ENCODE measurements at places on chromosomes 5 and 9. TPM values are rescaled to one million over a fixed set of nuclear protein-coding genes. Genes with fewer than 3 reads are reported as not detected.

DNA sequence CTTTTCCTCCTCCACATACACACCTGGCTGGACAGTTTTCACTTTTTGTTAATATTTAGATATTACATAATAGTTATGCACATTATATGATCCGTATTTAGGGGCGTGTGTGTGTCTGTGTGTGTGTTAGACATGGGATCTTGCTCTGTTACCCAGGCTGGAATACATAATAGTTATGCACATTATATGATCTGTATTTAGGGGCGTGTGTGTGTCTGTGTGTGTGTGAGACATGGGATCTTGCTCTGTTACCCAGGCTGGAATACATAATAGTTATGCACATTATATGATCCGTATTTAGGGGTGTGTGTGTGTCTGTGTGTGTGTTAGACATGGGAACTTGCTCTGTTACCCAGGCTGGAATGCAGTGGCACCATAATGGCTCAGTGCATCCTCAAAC, 199.0 kb upstream of the OTULINL start:
- H3K27me3 ChIP-seq, result no peaks in the 10 kb centered on the region
- peaks cover 20% of the 10 kb centered on the region for H3K36me3 ChIP-seq
- H3K4me3 ChIP-seq, result no peak overlapping the region
- no peak overlapping the region for H3K27ac ChIP-seq
- H3K4me1 ChIP-seq, result peaks cover 33% of the 10 kb centered on the region
- DNase-seq, result no peak

- no peak overlapping the region for H3K27ac ChIP-seq
- DNase-seq, result no peak
- H3K4me1 ChIP-seq, result peaks cover 19% of the 10 kb centered on the region
- H3K4me3 ChIP-seq, result no peak overlapping the region
- no peaks in the 10 kb centered on the region for H3K36me3 ChIP-seq
These were observed 42.4 kb upstream of the TMEM250 start for GRCh38 chr9:136160995-136161610.

DNA sequence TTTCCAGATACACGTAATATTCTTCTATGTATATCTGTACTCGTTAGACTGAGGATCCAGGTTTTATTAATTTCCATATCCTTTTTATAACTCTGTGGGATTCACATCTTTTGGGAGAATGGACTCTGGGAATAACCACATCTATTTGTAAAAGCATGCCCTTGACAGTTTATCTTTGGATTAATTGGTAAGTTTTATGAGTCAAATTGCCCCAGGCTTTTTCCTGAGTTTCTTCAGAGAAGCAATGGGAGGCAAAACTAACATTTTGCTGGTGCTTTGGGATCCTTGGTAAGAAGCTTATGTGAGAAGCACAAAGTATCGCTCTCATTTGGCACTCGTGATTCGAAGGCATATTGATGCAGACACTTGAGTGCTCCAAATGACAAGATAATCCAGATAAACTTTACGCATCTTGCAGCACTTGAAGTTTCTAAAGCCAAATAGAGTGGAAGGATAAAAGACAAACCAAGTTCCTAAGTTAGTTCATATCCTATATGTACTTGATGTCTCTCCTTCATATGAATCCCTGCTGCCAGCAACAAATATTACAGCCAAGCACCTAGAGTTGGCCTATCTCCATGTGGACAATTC, 324.7 kb downstream of the TLE4 start:
- DNase-seq, result no peak
- H3K36me3 ChIP-seq, result no peaks in the 10 kb centered on the region
- H3K4me3 ChIP-seq, result no peak overlapping the region

- no peaks in the 10 kb centered on the region for H3K36me3 ChIP-seq
- H3K27ac ChIP-seq, result no peak overlapping the region
- H3K27me3 ChIP-seq, result peaks cover 17% of the 10 kb centered on the region
- no peak for DNase-seq
These were observed 169.6 kb downstream of the SLC24A2 start for GRCh38 chr9:19619221-19619620.

GRCh38 chr5:65062469-65063083, 293.8 kb downstream of the CWC27 start:
- peaks cover 9% of the 10 kb centered on the region for H3K4me1 ChIP-seq
- no peak overlapping the region for H3K27ac ChIP-seq
- H3K27me3 ChIP-seq, result no peaks in the 10 kb centered on the region
- H3K36me3 ChIP-seq, result no peaks in the 10 kb centered on the region

DNA sequence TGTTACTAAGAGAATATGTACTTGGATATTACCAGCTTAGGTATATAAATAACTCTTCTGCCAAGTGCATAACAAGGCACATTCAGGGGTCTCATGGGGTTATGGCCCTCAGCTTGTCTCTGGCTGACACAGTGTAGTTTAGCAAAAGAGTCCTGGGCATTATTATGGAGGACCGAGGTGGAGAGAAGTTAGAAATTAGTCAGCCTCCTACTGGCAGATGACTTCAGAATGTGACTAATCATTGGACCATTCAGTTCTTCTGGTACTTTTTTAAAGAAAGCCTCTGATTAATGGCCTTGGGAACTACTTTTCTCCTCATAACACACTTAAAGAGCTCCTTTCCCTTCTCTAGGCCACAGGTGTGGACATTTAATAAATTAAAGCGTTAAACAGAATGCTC, 178.9 kb downstream of the SH3GL2 start:
- H3K36me3 ChIP-seq, result peaks cover 4% of the 10 kb centered on the region
- no peaks in the 10 kb centered on the region for H3K4me1 ChIP-seq
- no peak for DNase-seq
- H3K27ac ChIP-seq, result no peak overlapping the region
- H3K4me3 ChIP-seq, result no peak overlapping the region

- H3K27me3 ChIP-seq, result no peaks in the 10 kb centered on the region
- peaks cover 23% of the 10 kb centered on the region for H3K4me1 ChIP-seq
- DNase-seq, result no peak
- peaks cover 10% of the 10 kb centered on the region for H3K36me3 ChIP-seq
- no peak overlapping the region for H3K4me3 ChIP-seq
These were observed 28.7 kb downstream of the TTC23L start for GRCh38 chr5:34867660-34868059.

HEMGN gene
- not detected for total RNA-seq

PHYHD1 gene
- total RNA-seq, result 5.0 TPM

All from neural crest cell (in vitro differentiated cells).